Activated CD8-positive, alpha-beta memory T cell treated with anti-CD3 and anti-CD28 coated beads for 1 hour (primary cell): ENCODE measurements at places on chromosomes 5 and 9.

- no peak for DNase-seq
Observed at GRCh38 chr9:8437259-8437658, 637.7 kb upstream of the DMAC1 start.

DNA sequence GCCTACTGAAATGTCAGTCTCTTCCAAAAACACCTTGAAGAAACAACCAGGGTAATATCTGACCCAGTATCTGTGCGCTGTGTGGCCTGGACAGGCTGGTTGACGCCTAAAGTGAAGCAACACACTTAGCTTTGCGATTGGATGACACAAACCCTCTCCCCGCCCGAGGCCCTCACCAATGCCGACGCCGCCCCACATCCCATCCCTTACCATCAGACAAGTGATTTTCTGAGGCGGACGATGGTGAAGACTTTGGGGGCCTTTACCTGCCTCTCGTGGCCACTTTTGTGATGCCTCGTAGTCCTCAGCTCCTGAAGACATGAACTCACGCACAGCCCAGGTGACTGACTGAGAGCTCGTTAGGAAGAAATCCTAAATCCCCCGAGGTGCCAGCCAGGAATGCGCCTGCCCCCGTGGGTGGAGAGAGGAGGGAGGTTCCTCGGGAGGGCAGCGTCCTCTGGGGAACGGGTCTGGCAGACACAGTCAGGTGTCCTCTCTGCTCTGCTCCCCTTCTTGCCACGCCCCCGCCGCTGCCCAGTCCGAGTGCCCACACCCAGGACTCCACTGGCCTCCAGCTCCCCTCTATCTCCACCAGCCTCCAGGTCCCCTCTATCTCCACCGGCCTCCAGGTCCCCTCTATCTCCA lies 31.0 kb upstream of the RXRA start:
- DNase-seq = no peak

DNA sequence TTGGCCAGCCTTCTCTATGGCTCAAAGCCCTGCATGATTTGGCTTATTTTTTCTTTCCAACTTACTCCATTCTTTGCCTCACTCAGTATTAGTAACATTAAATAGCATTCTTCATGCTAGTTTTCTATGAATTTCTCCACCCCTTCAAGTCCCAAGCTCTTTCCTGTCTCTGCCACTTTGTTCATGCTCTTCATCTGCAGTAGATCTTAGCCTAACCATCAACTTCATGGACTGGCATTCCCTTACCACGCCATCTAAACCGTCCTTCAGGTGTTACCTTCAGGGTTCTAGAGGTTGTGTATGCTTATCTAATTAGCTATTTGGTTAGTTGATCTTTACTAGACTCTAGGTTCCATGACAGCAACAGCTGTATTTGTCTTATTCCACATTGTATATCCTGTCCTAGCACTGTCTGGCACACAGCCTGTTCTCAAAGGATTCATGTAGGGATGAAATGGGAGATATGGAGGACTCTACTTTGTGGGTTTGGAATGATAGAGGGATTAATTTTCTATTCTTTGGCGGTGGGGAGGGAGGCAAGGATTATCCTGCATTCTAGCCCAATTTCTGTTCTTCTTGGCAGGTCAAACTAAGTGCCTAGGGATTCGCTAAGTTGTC lies 26.4 kb downstream of the TMEM167A start:
- no peak for DNase-seq

DNA sequence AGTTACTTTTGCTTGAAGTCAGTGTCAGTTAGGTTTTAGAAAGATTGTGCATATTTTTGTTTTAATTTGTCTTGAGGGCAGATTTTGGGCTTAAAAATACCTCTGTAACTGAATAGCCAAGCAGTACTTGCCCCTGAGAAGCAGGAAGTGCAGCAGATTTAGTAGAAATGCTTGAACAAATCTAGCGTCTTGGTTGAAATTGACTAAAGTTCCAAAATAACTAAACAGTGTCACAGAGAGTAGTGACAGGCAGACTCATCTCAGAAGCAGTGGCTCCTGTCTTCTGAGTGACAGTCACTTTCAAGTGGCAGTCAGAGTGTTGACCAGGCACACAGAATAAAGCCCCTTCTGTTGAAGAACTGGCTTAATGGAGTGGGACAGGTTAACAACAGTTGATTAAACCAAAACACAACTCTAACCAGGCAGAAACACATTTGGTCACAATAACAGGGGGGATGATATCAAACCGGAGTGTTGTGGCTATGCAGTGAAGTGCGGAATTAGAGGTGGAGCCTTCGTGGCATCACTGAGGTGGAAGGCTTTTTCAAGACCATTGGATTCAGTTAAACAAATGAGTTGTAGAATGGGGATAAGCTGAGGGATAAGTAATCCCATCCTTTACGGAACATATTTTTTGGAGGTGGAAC lies 29.1 kb downstream of the TRIO start:
- no peak for DNase-seq

DNA sequence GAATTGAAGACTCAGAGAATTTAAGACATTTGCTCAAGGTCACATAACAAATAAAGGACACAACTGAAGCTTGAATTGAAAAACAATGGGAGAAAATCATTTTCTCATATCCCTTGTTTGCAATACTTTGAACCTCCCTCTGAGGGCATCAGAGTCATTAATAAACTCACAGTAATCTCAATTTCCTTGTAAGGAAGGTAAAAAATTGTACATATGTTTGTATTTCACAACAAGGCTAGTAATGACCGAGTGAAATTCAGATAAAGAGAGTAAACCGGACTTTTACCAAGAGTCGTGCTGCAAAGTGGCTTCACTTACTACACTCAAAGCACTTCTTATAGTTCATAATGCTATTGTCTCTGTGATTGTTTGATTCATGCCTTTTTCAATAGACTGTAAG lies 665.0 kb downstream of the NR2F1-AS1 start:
- no peak for DNase-seq
